A673 (cell line): ENCODE measurements at places on chromosomes 3 and 15.

- no peaks in the 10 kb centered on the region for H3K4me1 ChIP-seq
- no peak for DNase-seq
- no peaks in the 10 kb centered on the region for H3K36me3 ChIP-seq
- H3K4me3 ChIP-seq, result no peak overlapping the region
- no peak overlapping the region for H3K27ac ChIP-seq
These were observed 111.1 kb upstream of the ALDH1A3 start for GRCh38 chr15:100768501-100768931.

DNA sequence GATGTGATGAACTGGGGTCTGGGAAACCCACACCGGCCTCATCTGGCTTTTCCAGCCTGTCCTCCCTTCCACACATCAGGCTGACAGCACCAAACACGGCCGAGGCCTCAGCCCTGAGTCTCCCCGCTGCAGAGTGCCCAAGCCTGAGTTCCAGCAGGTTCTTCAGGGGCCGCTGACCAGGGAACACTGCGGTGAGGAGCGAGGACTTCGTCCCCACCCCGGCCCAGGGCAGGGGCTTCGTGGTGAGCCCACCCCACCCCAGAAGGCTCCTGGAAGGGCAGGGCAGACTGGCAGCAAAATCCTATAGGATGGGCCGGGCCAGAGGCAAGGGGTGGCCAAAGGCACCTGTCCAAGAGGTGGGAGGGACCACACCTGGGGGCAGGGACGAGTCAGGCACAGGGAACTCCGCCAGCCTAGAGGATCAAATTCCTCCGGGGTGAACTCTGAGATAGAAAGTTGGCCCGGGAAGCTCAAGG lies at the start of gene SLC51A:
SLC51A (plus strand) TSS at position 446 of the 476 bp plus-strand sequence. CDS start 179 bp downstream, outside the sequence.
- no peak within 1 kb of the TSS for H3K27ac ChIP-seq
- peaks cover 6% of the 10 kb centered on the region for H3K4me1 ChIP-seq
- H3K4me3 ChIP-seq, result no peak within 1 kb of the TSS
- no peak for DNase-seq

DNA sequence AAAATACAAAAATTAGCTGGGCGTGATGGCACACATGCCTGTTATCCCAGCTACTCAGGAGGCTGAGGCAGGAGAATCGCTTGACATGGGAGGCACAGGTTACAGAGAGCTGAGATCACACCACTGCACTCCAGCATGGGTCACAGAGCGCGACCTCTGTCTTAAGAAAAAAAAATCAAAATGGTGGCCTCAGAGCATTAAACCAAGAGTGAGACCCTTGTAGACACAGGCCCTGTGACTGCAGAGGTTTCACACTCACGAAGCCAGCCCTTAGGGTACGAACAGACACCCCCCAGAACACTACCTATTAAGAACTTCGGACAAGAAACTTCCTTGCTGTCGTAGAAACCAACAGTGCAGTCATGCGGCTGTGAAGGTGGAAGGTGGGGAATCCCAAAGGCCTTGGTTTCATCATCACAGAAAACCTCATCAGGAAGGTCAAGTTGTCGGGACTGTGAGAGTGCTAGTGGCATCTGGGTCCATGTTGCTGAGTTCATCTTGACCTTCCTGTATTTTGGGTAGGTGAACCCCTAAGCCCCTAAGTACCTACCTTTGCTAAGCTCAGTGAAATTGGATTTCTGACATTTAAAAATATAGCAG lies 4.8 kb upstream of the PDE8A start:
- no peak for DNase-seq
- H3K36me3 ChIP-seq, result no peaks in the 10 kb centered on the region
- H3K4me1 ChIP-seq, result peaks cover 49% of the 10 kb centered on the region
- H3K4me3 ChIP-seq, result no peak overlapping the region

DNA sequence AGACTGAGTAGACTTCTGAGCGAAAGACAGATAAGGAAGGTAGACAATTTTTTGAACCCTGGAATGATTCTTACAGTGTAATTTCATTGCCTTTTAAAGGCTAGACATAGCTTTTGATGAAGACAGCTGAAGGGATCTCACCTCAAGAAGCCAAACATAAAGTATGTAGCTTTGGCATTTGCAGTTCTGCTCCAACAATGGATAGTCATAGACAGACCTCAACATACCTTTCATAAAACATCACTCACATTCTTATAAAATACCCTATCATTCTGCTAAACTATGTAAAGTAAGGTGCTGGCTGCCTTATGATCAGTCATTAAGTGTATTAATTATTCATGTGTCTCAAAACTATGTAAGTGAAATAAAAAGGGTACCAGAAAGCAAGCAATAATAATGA lies 70.0 kb downstream of the UBE3A start:
- H3K36me3 ChIP-seq, result peaks cover 24% of the 10 kb centered on the region
- H3K4me1 ChIP-seq, result no peaks in the 10 kb centered on the region
- H3K27me3 ChIP-seq, result no peaks in the 10 kb centered on the region

- H3K27ac ChIP-seq, result no peak overlapping the region
- DNase-seq, result no peak
- H3K36me3 ChIP-seq, result no peaks in the 10 kb centered on the region
- H3K4me3 ChIP-seq, result no peak overlapping the region
These were observed 279.2 kb downstream of the GABRG3 start for GRCh38 chr15:27250223-27250622.

DNA sequence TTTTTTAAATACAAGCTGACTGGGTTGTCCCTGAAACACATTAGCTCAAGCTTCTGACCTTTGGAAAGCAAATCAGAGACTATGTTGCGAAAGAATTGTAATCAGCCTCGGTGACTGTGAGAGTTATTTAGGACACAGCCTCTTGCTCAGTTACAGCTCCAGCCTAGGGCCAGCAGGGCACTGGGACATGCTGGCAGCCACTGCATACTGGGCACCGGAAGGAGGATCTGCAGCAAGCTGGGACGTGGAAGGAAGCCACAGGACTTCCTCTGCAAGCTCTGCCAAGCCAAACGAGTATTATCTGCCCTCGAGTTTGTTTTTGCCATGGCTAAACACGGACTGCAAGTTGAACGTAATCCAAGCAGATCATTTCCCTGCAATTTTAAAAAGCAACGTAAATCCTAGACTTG lies 24.4 kb upstream of the COPG1 start:
- no peak overlapping the region for H3K4me3 ChIP-seq
- H3K4me1 ChIP-seq, result peaks cover 4% of the 10 kb centered on the region
- H3K36me3 ChIP-seq, result no peaks in the 10 kb centered on the region
- peak overlapping the region; percentile 37 for H3K27ac ChIP-seq
- no peaks in the 10 kb centered on the region for H3K27me3 ChIP-seq

GRCh38 chr3:70738291-70738681 lies 425.8 kb upstream of the MDFIC2 start:
- H3K36me3 ChIP-seq, result no peaks in the 10 kb centered on the region
- H3K4me3 ChIP-seq, result no peak overlapping the region
- H3K4me1 ChIP-seq, result no peaks in the 10 kb centered on the region
- DNase-seq, result no peak
- no peak overlapping the region for H3K27ac ChIP-seq

DNA sequence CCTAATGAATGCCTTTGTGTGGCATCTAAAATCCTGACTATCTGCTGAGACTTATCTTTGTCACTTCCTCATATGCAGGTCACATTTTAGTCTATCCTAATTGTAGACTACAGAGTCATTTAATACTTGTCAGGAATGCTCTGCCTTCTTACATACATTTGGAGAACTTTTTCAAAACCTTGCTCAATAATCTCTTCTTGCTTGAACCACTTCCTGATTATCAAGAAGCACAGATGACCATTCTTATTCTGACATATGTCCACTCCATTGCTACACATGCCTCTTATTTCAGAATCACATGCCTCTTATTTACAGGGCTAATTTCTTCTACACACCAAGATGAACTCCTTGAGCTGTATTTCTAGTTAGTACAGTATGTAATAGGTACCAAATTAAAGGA lies 400.3 kb downstream of the TBC1D5 start:
- H3K27me3 ChIP-seq, result no peaks in the 10 kb centered on the region
- no peak overlapping the region for H3K27ac ChIP-seq
- H3K36me3 ChIP-seq, result no peaks in the 10 kb centered on the region
- DNase-seq, result no peak
- no peaks in the 10 kb centered on the region for H3K4me1 ChIP-seq
- no peak overlapping the region for H3K4me3 ChIP-seq

GRCh38 chr3:178588628-178589027 lies 52.4 kb downstream of the KCNMB2 start:
- no peak overlapping the region for H3K27ac ChIP-seq
- H3K4me1 ChIP-seq, result peaks cover 3% of the 10 kb centered on the region
- DNase-seq, result no peak
- H3K36me3 ChIP-seq, result no peaks in the 10 kb centered on the region
- no peak overlapping the region for H3K4me3 ChIP-seq

DNA sequence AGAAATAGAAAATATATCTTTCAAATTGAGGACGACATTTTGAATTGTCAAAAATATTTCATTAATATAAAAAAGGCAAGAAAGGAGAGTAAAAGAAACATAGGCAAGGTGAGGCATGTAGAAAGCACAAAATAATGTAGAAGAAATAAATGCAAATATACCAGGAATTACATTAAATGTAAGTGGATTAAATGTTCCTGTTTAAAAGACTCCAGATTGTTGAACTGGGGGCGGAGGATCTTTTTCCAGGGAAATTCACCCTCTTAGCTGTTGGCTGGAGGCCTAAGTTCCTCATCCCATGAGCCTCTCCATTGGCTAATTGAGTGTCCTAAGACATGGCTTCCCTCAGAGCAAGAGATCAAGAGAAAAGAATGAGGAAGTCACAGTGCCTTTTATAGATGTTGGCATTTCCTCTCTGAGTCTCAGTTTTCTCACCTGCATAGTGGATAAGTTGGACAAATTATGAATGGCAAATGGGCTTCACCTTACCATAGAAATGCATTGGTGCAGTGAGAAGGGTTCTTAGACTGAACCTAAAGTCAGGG lies 147.4 kb upstream of the SMAD3 start:
- H3K36me3 ChIP-seq, result no peaks in the 10 kb centered on the region
- no peaks in the 10 kb centered on the region for H3K27me3 ChIP-seq
- no peak overlapping the region for H3K27ac ChIP-seq

DNA sequence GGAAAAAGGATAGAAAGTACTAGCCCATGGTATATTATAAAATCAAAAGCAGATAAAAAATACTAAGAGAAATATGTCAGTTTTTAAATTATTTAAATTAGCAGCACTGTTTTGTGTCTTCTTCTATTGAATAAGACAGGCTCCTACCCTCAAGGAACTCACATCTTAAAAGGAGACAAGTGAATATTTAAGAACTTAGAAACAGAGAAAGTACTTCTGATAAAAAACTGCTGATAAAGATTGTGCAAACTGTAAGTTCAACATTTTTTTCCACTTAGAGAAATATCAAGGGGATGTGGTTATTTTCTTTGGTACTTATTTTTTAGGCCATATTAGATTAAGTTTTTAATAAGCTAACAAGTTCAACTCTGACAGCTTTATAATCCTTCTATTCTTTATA lies 3.0 kb upstream of the ANKRD28 start:
- H3K4me1 ChIP-seq, result peaks cover 19% of the 10 kb centered on the region
- DNase-seq, result no peak
